COLO829 (cell line): ENCODE measurements at places on chromosomes 6 and 20.

DNA sequence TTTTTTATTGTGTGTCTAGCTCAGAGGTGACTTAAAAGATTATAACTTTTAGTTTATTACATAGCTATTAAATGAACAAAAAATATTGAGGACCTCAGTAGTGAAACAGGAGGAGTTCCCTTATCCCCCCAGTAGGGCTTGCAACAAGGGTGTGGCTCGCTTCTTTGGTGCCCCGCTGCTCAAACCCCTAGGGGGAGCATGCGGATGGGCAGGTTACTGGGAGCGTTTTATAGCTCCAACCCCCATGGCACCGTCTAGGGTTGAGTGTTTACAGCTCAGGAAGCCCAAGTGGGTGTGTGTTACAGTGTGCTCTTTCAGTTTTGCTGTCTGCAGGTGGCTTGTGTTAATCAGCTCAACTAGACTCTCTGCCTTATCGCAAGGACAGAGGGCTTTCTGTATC is 1513.7 kb downstream of the GRIK2 start:
- no peak for DNase-seq

- DNase-seq, result no peak
Measured at GRCh38 chr6:169803816-169804340, 52.5 kb downstream of the ERMARD start.

DNA sequence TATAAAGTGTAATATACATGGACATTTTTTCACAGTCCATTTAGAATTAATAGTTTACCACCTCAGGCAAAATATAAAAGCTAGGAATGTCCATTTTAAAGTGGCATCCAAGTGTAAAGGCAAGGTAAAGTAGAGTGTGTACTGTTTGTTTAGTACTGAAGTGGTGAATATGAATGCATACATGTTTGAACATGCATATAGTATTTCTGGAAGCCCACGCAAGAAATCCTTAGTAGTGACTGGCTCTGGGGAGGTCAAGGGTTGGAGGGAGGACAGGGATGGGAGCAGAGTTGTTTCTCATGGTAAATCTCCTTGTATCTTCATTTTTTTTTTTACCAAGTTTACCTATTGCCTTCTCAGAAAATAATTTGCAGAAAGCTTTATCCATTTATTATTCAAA is 129.2 kb downstream of the UNC5CL start:
- no peak for DNase-seq

DNA sequence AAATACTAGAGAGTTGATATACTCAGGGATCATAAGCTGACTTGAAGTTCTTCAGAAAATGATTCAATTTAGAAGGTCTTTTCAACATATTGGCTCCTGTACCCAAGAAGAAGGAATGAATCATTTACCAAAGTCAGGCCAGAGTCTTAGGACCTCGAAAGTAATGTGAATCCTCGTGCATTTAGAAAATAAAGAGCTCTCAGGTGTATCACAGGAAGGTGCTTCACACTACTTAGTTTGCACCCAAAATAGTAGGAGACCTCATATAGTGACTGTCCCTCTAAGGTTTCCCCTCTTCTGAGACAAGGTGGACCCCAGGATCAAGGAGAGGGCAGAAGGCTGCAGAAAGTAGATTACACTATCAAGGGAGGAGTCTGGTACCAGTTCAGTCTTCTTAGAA is 71.8 kb downstream of the F13A1 start:
- no peak for DNase-seq

GRCh38 chr20:13028673-13029072 is 19.9 kb downstream of the SPTLC3 start:
- DNase-seq, result no peak

DNA sequence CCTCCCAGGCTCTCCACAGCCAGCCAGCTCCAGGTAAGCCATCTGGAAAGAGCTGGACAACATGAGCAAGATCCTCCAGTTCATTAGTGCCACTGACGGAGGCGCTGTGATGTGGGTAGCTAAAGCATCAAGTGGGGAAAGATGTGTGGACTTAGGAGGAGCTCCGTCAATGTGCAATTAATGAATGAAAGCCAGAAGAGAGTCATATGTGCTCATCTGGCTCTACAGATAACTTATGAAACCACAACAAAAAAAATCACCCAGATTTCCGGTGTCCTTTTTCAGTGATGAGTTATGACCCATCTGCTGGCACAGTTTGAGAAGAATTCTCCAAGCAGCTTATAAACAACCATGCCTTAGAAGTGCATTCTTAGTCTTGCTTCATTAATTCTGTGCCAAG is 311.7 kb upstream of the PLCB4 start:
- peak; percentile 25 for DNase-seq

DNA sequence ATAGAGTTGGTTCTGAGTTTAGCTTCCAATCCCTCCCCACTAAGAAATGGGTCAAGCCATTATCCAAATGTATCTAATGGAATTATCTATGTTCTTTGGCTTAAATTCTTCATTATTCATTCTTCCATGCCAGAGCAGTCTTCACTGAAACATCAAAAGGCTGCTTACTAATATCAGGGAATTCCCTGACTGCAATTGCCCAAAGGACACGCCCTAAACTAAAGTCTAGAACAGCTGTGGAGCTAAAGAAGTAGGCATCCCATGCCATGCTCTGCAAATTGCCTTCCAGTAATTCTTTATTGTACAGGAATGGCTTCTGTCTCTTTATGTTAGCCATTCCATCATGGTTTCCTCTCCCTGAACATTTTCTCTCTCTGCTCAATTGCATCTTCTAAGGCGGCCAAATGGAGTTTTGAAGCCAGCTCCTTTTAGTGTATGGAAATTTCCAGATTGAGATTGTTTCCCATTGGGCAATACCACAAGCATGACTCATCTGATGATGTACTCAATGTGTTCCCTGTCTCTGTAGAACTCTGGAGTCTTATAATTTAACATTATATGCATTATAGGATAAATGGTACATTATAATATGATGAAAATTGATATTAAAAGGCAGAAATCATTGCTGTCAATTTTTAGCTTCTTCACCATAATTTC is 28.8 kb upstream of the TSHZ2 start:
- peak; percentile 35 for DNase-seq

GRCh38 chr6:34246563-34247391 is 2.0 kb downstream of the SMIM29 start:
- DNase-seq, result no peak

GRCh38 chr6:99282479-99283062 is 66.9 kb downstream of the FAXC start:
- peak; percentile 38 for DNase-seq

GRCh38 chr6:33081098-33081824 is 5.5 kb downstream of the HLA-DPB1 start:
- DNase-seq, result no peak
